ENCODE measurements at places on chromosomes 7 and 10.

DNA sequence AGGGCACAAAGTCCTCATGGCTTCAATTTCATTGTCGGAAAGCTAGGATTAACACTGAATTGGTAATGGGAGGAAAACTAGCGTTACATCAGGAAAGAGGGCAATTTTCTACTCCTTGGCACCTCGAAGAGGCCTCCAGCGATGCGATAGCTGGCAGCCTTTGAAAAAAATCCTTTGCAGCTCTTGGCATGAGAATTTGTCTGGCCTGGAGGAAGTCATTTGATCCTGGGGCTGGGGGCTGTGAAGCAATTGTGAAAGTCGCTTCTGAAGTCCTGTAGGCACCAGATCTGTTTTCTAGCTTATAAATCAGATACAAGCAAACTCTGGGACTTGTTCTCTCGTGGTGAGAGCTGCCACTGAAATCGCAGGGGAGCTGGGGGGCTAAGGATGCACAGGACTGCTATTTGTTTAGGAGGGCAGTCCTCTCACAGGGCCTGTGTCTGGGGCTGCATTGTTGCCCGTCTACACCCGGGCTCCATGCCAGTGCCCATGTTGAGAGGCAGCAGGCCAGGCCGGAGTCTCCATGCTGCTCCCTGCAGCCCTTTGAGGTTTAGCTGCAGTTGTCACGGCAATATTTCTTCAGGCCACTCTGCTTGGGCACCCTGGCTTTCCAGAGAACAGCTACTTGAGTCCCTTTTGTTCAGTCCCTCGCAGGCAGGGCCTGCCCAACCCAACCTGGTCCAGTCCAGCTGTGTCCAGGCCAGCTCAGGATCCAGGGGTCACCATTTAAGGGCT is 206.8 kb upstream of the LYZL1 start:
- no peak for DNase-seq

GRCh38 chr7:7265081-7266075 is 83.0 kb downstream of the C1GALT1 start:
- no peak for DNase-seq

- no peak for DNase-seq
Observed at GRCh38 chr10:132575320-132576201, 38.0 kb downstream of the INPP5A start.

DNA sequence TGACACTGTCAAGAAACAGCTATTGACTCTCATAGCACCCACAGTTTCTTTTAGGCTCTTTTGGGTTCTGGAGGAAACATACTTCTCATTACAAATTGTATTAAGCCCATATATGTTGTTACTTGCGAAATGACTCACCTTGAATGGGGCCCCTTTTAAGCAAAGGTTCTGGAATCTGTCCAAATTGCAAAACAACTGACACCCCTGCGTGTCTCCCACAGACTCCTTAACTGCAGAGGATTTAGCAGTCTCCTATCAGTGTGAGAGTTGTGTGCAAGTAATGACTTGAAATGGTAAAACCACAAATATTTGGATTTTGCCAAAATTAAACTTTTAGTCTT is 192.3 kb downstream of the DNAJC1 start:
- no peak for DNase-seq

DNA sequence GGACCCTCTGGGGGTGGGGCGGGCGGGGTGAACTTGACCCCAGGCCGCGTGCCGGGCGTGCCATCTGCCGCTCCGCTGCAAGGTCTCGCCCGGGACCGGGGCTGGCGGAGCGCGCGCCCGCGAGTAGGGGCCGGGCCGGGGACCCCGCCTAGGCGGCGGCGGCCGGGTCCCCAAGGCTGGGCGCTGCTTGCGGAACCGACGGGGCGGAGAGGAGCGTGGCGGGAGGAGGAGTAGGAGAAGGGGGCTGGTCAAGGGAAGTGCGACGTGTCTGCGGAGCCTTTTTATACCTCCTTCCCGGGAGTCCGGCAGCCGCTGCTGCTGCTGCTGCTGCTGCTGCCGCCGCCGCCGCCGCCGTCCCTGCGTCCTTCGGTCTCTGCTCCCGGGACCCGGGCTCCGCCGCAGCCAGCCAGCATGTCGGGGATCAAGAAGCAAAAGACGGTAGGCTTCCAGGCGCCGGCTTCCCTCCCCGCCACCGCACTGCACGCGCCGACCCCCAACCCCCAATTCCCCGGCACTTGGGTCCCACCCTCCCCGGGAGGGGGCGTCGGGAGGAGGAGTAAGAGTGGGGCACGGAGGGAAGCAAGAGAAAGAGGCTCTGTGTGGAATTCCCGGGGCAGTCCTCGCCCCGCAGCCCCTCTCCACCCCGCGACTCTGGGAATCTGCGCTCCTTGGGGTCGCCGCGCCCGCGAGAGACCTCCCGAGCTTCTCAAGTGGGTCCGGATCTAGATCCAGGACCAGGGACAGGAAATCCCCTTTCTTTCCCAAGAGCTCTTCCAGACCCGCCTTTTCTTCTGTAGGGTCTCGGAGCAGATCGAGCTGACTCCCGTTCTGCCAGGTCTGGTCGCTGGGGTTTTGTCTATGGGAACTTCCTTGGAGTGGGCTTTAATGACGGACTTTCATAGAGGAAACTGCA is at the start of gene PAPSS2:
PAPSS2 (plus strand) TSS at position 308 of the 913 bp plus-strand sequence; CDS start at position 412, 104 bp downstream.
- DNase-seq = no peak

- no peak for DNase-seq
Observed at GRCh38 chr7:36129048-36129534, 24.0 kb upstream of the EEPD1 start.

DNA sequence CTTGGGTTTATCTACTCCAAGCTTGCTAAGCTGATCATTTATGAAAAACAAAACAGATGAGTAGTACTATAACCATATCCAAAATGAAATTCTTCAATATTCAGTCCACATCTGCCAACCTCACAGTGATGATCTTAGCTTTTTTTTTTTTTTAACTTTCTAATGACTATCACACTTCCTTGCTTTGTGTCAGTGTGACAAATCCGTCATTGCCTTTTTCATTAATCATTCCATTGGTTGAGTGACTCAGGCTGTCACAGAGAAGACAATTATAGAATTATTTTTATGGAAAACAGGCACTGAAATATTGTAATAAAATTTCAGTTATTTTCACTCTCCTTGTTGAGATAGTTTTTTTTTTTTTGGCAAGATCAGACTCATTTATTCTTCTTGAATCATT is 70.7 kb downstream of the CPVL start:
- DNase-seq = no peak

- DNase-seq = no peak
Observed at GRCh38 chr7:149071182-149071635, 19.3 kb downstream of the ZNF786 start.

- DNase-seq = peak; percentile 69
Observed at GRCh38 chr10:51156926-51157325, 82.6 kb downstream of the PRKG1 start.

- DNase-seq = no peak
Observed at GRCh38 chr7:95863-96260, 96.5 kb upstream of the FAM20C start.

DNA sequence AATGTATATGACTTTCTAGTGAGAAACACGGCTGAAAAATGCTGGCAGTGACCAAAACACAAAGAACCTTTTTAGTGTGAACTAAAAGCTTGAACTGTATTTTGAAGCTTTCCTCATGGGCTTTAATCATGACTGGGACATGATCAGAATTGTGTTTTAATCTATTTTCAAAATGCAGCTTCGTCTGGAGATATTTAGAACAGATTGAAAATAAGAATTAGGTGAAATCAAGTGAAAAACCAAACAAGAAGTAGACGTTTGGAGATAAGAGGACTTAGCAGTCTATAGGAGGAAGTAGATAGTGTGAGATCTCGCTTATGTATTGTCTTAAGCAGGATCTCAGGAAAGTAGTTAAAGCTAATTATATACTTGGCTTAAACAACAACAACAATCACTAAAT is 865.4 kb upstream of the MBL2 start:
- DNase-seq = no peak

DNA sequence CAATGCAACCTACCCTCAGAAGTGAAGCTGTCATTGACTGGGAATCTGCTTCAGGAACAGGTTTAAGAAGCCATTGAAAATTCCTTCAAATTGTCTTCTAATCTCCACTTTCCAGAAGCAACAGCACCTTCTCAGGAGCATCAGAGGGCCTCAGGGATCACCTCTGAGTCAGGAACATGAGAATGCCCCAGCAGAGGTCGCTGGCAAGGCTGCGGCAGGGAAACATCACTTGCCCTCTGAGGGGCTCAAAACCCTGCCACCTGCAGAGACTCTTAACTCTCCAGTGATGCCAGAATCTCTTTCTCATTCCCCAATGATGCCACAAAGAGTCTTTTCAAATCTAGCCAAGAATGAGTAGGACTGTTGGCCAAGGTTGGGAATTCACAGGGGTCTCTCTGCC is 5.9 kb upstream of the MAPK8 start:
- no peak for DNase-seq

DNA sequence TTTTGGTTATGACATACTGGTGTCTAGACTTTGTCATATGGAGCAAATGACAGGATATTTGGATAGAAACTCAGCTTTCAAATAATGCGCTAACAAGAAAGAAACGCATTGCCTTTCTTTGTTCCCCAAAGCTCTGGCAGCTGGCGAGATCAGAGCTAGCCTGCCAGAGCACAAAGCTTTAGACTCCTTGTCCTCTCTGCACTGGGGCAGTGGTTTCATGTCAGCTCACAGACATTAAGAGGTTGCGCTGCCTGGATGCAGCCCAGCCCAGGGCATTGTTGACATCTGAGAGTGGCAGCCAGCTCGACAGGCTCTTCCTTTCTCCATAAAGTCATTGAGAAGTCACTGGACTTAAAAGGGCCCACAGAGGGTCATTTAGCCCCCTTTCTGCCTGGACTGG is 212.0 kb downstream of the PLXNA4 start:
- no peak for DNase-seq

DNA sequence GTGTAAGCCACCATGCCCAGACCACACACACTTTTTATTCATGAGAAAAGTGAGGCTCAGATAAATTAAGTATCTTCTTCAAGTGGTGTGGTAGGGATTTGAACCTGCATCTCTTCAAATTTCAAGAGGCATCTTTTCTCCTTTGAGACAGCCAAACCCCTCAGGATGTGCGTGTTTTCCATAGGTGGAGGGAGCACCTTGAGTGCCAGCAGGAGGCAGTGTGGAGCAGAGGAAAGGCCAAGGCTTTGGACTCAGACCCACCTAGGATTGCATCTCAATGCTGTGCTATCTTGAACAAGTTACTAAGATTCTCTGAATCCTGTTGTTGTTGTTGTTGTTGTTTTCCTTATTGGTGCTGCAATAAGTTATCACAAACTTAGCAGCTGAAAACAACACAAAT is 40.2 kb upstream of the MYL10 start:
- DNase-seq = no peak

DNA sequence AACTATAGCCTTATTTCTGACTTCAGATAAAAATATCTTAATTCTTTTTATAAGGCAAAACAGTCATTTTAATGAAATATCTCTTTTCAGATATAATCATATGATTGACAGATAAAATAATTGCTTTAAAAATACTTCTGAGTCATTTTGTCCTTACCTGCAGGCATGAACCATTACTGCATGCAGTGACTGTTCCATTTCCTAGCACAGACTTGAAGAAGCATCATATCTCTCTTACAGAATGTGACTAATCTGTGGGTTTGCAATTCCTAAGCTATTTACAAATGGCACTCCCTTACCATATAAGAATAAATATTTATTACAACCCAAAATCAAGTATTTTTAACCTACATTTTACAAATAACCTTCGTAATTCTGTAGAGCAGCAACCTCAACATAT is 120.7 kb downstream of the SRPK2 start:
- no peak for DNase-seq

DNA sequence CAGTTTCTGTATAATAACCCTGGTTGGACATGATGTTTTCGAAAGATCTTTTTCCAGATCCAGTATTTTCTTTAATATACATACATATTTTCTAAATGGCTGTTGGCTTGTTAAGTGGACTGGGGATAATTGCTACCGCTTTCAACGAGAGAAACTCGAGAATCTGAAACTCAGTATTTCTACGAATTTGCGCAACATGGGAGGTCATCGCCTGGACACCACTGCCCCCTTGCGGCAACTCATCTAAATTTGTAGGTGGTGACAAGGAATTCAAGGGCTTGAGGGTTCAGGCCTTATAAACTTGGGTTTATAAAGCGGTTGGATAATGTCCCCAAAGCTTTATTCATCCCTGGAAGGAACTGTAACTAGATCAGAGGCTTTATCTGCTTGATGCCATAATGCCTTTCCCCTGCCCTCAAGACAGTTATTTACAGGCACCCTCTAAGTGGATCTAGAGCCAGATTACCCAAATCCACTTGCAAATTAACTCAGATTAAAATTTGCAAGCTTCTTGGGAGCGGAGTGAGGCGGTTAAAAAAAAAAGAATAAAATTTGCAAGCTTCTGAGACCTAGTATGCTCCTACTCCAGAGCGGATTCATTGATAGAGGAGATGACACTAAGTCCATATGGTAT is 21.3 kb upstream of the KCNK18 start:
- peak; percentile 29 for DNase-seq

- peak; percentile 74 for DNase-seq
Observed at GRCh38 chr10:31549896-31550295, 230.9 kb downstream of the ZEB1 start.

GRCh38 chr10:47081264-47081663 is 170.0 kb downstream of the PTPN20 start:
- DNase-seq = no peak

GRCh38 chr7:2109936-2110609 is 122.7 kb downstream of the MAD1L1 start:
- DNase-seq = peak; percentile 78

All from GM04504 (cell line).